ENCODE measurements at places on chromosomes 5 and 9.
A peak's percentile ranks its signal among the peaks of the same experiment; 100 is the strongest.

- no peak for DNase-seq
Observed at GRCh38 chr5:52725808-52726207, 61.9 kb upstream of the ITGA1 start.

DNA sequence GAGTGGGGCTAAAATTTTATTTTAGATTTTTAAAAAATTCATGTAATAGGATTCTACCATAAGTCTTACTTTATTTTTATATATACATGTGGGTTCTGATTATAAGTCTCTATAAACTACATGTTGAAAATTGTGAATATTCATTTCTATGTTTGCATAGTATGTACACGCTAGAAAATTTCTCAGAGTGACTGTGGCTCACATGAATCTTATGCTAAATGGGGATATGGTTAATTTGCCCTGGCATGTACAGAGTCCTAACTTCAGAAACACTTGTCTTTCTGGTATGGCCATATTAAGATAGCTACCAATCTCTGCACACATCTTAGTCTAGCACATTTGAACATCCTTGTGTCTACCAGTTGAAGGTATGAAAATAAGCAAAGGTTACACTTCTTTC, 154.8 kb downstream of the FBXL7 start:
- no peak for DNase-seq

DNA sequence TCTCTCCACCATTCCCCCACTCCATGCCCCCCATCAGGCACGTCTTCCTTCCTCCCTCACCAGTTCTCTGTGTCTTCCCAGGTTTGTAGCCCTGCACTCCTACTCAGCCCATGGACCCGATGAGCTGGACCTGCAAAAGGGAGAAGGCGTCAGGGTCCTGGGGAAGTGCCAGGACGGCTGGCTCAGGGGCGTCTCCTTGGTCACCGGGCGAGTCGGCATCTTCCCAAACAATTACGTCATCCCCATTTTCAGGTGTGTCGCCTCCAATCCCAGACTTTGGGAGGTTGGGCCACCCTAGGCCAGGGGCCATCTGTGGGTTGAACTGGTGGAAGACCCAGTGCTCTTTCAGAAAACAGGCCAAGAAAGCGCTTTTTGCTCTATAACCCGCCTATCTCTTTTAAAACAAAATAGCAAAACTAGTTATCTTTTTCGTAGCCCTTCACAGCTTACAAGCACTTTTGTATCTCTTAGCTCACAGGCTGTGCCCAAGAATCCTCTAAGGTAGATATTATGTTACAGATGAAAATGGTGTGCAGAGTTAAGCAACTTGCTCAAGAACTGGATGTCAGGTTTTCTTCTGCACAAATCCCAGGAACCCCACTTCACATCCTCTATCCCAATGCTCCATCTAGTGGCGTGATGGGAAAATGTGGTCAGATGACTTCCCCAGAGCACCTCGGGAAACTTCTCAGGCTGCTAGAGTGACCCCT, 56.2 kb downstream of the PLAC8L1 start:
- no peak for DNase-seq

GRCh38 chr9:90142580-90142979, 500.0 kb downstream of the DIRAS2 start:
- peak; percentile 47 for DNase-seq

DNA sequence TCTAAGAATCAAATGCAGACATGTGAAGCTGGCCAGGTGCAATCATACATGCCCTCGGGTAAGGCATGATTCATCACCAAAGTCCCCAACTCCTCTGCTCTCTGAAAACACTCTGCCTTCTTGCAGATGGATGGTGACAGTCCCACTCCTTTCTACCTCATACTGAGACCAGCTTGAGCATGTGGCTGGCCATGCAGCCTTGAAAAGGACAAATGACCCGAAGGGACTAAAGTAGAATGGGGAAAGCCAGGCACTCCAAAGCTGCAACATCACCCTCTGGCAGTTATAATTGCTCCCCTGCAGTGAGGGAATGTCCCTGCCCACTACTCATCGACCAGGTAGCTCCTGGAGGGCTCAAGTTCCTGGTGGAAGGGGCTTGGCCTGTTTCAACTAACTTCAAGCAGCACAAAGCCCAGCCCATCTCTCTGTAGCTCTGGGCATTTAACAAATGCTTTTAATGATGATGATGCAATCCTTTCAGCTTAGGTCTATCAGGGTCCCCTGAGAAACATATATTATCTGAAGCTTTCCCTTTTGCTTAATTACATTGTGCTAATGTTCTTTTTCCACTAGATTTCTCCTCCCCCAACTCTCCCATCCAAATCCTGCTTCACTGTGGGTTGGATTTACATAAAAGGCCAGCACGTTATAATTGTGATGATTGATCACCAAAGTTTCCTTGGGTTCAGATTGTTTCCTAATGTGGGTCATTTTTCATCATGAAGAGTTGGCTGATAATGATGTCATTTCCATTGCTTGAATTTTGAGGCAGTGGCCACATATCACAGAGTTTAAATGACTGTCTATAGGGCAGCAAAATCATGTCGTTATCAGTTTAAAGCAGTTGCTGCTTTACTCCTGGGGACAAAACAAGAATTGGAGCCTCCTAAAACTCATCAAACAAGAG, 436.5 kb upstream of the SLC30A5 start:
- no peak for DNase-seq

- DNase-seq = no peak
Observed at GRCh38 chr5:122056913-122057312, 21.1 kb downstream of the LOX start.
